ENCODE measurements at places on chromosomes 2 and 18. TPM values are rescaled to one million over a fixed set of nuclear protein-coding genes. Genes with fewer than 3 reads are reported as not detected.

DNA sequence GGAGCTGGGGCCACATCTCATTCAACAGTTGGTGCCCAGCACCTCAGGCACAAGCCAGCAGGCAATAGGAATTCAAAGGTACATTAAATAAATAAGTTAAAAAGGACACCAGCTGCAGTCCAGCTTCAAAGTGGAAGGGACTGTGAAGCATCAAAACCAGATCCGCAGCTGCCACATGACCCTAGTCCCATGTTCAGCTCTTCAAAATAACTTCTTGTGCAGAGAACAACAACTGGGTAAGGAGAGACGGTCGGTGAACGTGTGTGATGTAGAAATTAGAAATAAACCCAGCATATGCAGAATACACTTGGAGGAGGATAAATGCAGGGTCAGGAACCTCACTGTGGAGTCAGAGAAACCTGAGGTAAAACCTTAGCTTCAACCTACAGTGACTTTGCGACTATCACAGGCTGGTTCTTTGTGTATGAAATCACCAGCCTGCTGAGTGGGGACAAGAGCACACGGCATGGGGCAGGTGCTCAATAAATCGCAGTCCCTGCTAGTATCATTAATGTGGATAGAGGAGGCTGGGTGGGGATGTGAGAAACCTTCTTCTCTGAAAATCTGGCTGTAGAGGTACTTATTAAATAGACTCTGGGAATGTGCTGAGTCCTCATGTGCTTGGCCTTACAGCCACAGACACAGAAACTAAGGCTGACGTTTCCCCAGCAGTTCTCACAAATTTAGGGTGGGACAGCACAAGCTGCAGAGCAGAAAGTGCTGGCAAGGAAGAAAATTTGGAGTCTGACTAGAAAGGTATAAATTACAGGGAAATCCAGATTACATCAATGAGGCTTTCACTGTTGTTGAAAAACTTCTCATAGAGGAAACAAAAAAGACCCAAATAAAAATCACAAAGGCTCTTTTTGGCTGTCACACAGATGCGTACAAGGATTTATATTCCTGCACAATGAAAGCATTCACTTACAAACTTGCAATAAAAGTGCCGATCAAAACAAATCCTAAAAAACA is 20.7 kb downstream of the FBXO15 start:
- no peak for DNase-seq

XDH gene
- total RNA-seq, result 1.5 TPM

- no peak for DNase-seq
Observed at GRCh38 chr2:205198140-205198525, 484.2 kb upstream of the NRP2 start.

DNA sequence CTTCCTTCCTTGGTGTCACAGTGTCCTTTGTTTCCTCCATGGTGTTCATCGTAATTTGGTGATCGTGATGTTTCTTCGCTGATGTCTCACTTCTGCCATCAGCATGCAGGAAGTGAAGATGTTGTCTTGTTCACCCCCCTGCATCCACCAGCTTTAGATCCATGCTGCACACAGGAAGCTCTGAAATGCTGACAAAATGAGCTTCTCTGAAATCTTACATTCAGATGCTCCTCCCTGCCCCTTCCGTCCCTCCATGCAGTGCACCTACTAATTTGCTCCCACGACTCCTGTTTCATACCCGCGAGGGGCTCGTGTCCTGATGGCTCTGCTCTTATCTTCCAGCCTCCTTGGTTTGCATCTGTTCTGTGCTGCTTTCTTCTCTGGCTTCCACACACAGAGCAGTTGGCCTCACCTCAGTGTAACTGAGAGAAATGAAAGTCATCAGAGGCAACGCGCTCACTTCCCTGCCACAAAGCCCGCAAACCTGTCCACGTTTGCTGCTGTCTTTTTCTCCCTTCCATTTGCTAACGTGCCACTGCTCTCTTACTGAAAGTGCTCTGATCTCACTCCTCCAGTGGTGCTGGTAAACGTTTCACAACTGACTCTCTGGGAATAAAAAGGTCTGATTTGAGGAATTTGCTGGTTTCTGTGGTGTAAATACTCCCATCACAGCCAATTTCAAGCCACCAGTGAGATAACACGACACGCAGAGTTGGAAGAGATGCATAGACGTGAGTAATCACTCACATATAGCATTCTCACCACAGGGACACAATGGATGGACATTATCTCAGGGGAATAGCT is 41.0 kb upstream of the MGAT4A start:
- DNase-seq, result no peak

- DNase-seq, result no peak
Observed at GRCh38 chr18:30328839-30329238, 713.7 kb downstream of the DSC3 start.

GEN1 gene
- 29.7 TPM for total RNA-seq

- DNase-seq, result no peak
Observed at GRCh38 chr2:228352048-228352447, 170.6 kb upstream of the SPHKAP start.

DNA sequence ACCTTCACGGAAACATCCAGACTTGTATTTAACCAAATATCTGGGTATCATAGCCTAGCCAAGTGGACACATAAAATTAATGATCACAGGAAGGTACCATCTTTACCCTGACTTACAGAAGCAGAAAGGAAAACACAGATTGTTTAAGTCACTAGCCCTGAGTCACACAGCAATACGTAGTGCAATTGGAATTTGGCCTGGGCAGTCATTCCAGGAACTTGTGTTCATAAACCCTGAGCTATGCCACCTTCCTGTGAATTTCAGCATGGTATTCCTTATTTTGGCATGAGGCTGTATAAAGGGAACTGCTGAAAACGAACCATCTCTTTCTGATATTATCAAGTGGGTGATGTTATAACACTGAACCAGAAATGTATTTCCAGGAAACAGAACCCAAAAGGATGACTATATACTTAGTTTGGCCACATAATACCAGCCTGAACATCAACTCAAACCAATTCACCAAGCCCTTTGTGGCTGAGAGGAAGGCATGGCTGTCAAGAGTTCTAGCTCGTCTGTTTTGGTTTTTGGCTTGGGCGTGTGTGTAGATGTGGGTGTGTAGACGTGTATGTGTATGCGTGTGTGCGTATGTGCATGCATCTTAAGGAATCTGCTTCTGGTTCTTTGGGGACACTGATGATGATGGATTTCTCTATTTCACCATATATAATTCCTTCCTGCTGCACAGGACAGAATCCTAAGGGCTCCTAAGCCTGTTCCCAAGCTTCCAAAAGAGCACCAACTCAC is 533.4 kb upstream of the ID2 start:
- no peak for DNase-seq

DNA sequence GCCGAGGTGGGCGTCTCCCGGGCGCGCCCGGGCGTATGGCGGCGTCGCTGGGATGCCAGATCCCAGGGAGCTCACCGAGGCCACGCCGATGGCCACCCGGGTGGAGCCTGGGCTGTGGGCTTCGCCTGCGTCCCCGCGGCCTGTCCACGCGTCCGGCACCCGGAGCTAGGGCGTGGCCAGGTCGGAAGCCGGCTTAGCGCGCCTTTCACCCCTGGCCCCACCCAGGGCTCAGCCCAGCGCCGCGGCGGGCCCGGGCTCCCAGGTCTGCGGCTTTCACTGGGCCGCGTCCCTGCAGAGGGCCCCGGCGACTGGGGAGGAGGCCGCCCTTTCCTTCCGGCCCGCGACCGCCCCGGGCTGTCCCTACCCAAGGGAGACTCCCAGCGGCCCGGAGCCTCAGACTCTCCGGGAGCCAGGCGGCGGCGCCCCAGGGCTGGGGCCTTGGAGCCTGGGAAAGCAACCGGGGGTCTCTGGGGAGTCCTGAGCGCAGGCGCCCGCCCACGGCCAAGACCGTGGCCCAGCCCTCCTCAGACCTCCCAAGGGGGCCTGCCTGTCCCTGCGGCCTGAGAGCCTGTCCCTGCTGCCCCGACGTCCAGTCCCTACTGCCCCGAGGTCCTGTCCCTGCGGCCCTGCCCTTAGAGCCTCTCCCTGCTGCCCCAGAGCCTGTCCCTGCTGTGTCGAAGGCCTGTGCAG is 36.3 kb upstream of the ITM2C start:
- no peak for DNase-seq

- DNase-seq, result no peak
Observed at GRCh38 chr2:111209045-111209514, 88.4 kb downstream of the BCL2L11 start.

All from neural crest cell (in vitro differentiated cells).